ENCODE measurements at places on chromosomes 5 and 9. TPM values are rescaled to one million over a fixed set of nuclear protein-coding genes. Genes with fewer than 3 reads are reported as not detected.

- DNase-seq, result no peak
Measured at GRCh38 chr5:61824396-61824795, 481.6 kb upstream of the KIF2A start.

The SLF1 gene
- 6.0 TPM for total RNA-seq

- DNase-seq, result no peak
Measured at GRCh38 chr9:14212077-14212476, 101.9 kb downstream of the NFIB start.

The GMCL2 gene
- total RNA-seq, result not detected

- no peak for DNase-seq
Measured at GRCh38 chr5:1281038-1281882, 13.6 kb downstream of the TERT start.
